GM04503 (cell line): ENCODE measurements at places on chromosomes 13 and 19.
A peak's percentile ranks its signal among the peaks of the same experiment; 100 is the strongest.

- no peak for DNase-seq
These were observed 7.2 kb downstream of the MAP3K10 start for GRCh38 chr19:40198272-40198990.

DNA sequence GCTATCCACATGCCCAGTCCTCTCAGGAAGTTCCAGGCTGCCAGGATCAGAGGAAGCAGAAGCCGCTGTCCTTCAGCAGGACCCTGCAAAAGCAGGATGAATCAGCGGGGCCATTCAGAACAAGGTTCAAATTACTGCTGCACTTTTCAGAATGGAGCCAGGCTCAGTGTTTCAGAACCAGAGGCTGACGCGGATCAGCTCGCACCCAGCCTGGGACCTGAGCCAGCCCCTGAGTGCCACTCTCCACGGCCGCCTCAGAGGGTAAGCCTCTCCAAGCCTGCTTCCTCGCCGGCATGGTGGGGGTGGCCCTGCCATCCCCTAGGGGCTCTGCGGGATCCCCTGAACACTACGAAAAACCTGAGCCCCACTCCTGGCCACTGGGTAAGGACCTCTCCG lies 24.7 kb downstream of the RASA3 start:
- peak; percentile 58 for DNase-seq

DNA sequence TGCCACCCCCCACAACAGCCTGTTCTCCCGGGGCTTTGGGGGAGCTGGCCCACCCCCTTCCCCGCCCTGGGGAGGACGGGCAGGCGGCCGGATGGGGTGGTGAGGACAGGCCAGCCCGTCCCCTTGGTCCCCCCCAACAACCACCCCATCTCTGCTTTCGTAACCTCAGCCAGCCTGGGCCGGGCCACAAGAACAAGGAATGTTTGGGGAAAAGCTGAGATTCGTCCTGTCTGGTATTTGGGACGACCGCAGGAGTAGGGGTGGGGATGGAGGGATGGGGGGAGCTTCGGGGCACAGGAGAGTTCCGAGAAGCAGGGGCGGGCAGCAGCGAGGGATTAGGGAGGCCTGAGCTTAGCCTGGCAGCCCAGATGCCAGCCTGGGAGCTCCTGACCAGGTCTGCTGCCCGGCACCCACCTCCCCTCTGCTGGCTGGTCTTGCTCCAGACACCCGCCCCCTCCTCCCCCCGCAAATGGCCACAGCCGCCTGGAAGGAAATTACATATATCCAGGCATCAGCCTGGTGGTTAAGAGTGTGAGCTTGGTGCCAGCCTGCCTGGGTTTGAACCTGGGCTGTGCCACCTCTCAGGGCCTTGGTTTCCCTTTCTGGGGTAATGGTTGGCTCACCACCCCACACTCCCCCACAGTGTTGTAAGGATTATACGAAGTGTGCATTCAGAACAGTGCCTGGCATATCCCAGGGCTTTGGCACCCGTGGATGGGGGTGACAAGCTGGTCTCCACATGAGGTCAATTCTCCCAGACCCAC lies at the start of gene PODNL1:
Gene PODNL1, minus strand, starts transcription at position 117 of the 764 bp plus-strand sequence. CDS start 236 bp downstream, outside the sequence.
- DNase-seq, result peak; percentile 71

- no peak for DNase-seq
These were observed 20.6 kb downstream of the TUBGCP3 start for GRCh38 chr13:112567161-112567862.

DNA sequence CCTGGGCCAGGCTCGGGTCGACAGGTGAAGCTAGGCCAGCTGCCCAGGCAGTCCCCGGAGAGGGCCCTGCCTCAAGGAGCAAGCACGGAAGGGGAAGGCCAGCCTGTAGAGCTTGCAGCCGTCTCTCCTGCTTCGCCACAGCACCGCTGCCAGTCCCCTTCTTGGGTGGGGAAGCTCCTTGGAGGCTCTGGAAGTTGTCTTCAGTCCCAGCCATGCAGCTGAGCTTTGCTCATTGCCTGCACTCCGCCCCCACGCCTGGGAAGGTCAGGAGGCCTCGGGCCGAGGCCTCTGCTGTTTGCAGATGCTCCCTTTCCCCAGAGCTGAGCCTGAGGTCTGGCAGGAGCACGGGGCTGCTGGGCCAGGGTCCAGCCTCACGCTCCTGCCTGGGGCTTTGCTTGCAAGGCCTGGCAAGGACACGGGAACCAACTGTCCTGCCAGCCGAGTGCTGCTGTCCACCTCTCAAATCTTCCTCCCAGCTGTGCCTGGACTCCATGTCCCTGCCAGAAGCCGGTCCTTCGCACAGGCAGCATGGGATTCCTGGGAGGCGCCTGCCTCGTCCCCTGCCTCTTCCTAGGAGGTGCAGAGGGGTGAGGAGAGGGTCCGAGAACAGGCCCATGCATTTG lies 13.3 kb downstream of the PLEKHF1 start:
- DNase-seq, result no peak

DNA sequence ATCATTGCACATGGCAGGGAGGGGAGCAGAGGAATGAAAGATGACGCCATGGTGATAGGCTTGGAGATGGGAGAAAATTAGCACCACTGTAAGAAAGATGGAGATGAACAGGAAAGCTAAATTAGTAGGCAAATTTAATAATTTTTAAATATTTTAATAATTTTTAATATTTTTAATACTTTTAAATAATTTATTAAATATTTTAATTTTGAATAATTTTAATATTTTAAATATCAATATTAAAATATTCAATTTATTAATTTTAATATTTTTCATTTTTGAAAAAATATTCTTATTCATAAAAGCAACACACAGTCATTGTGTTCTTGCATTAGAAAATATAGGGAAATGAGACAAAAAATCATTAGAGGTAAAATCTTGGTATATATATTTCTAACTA lies 15.9 kb upstream of the KL start:
- no peak for DNase-seq
